ENCODE measurements at places on chromosomes 16 and 17.

DNA sequence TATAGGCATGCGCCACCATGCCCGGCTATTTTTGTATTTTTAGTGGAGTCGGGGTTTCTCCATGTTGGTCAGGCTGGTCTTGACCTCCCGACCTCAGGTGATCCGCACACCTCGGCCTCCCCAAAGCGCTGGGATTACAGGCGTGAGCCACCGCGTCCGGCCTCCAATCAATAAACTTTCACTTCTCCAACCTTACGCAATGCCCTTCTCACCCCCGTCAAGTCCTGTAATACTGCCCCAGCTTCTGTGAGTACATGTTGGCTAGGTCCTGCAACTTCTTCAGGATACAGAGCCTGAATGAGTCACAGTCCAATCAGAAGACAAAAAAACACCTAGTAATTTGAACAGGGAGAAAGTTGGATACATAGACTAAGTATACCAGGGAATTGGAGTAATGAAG lies 47.1 kb upstream of the PHOSPHO1 start:
- no peak for DNase-seq

DNA sequence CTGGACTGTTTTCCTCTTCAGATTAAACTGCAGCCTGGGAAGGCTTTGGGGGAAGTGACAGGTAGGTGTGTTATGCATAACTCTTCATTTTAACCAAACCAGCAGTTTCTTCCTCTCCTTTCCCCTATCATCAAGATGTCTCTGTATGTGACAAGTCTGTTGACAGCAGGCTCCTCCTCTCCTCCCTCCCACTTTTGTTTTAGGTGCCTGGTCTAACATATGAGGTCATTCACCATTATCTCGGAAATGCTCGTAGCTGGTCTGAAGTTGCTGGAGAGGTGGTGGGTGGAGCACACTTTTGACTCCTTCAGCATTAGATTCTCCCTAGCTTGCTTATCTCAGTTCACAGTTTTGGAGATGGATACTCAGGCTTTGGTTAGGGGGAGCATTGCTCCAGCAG lies 571.0 kb upstream of the EEF2KMT start:
- no peak for DNase-seq

DNA sequence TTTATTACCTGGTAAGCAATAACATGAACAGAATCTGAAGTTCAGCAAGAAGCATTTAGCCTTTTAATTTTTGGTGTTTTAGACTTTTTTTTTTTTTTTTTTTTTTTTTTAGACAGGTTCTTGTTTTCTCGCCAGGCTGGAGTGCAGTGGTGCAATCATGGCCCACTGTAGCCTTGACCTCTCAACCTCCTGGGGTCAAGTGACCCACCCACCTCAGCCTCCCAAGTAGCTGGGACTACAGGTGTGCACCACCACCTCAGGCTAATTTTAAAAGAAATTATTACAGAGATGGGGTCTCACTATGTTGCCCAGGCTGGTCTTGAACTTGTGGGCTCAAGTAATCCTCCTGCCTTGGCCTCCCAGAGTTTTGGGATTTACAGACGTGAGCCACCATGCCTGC lies 173.0 kb upstream of the RBL2 start:
- DNase-seq, result no peak

DNA sequence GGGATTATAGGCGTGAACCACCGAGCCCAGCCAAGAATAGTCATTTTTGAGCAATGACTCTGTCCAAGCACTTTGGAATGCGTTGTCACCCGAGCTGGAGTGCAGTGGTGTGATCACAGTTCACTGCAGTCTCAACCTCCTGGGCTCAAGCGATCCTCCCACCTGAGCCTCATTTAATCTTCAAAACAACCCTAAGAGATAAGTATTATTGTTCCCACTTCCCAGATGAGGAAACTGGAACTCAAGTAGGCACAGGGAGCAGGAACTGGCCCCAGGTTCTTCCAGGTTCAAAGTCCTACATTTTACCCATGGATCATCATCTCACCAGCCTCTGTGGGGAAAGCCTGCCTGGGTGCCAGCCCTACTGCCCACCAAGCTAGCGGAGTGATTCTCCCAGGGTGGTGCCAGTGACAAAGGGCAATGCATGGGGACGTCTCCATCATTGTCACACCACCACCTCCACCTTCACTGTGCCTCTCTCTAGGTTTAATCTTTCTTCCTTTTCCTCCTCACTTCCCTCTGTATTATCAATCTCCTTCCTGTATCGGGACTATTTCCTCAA lies 11.3 kb upstream of the RNF157 start:
- DNase-seq, result no peak

GRCh38 chr17:36148559-36149295 lies 27.7 kb downstream of the TBC1D3B start:
- DNase-seq, result peak; percentile 83

DNA sequence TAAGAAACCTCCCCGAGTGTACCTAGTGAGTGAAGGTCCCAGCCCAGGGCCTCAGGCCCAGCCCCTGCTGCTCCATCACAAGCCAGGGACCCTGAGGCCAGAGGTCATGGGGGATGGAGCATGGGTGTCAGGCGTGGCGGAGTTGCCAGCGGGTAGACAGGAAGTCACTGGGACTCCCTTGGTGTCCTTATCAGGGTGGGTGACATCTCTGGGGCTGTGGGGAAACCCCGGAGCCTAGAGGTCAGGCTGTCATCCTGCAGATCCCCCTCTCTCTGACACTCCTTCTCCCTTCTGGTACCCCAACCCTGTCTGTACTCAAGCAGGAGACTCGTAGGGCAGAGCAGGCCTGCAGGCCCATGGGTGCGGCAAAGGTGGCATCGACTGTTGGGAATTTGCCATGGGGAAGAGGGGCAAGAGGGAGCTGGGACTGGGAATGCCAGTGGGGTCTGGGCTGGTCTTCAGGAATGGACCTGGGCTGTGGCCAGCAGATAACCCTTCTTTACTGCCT lies 10.8 kb upstream of the ADGRG1 start:
- DNase-seq, result no peak

DNA sequence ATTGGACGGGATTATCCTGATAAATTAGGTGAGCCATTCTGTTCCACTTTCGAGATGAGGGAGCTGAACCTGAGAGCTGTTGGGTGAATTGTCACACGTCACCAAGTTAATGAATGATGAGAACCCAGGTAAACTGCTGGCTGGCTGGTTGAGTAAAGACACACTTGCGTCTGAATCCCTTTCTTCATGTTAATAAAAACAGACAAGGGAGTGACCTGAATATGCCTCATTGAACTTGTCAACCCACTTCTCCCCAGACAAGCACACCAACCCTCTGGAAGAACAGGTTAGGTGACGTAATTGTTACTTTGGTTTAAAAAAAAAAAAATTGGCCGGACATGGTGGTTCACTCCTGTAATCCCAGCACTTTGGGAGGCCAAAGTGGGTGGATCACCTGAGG lies 400.9 kb upstream of the CDH5 start:
- no peak for DNase-seq

GRCh38 chr17:65184235-65184959 lies 47.2 kb downstream of the RGS9 start:
- no peak for DNase-seq

GRCh38 chr17:38885728-38886642 lies 16.1 kb downstream of the LASP1 start:
- no peak for DNase-seq

DNA sequence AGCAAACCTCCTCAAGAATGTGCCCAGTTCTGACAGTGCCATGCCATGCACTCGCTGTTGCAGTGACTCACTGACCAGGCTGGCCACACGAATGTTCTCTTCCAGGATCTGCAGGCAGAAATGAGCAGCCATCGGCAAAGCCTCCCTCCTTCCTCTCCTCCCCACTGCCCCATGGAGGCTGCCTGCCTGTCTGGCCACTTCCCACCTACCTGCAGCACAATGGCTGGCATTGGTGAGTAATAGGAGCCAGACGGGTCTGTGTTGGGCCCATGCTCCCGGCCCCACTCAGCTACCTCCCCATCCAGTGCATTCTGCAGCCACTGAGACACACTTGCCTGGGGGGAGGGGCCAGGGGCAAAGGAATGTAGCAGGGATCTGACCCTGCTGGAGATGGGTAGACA lies 2.8 kb upstream of the MATCAP1 start:
- no peak for DNase-seq

- DNase-seq, result no peak
These were observed 11.2 kb downstream of the PPL start for GRCh38 chr16:4925791-4926190.

DNA sequence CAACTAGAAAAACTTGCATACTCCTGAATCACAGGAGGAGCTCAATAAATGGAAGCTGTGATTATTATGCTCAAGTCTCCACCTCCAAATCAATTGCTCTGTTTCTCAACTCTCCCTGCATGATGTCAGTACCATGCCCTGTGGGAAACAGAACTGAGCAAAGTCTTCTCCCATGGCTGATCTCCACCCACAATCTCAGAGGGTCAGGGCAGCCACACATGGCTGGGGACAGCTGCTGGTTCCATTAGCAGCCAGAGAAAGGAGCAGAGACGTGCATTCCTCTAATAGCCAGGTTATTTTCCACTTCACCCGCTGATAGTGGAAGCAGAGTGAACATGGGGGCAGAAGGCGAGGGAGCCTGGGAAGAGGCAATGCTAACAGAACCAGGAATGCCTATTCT lies 85.5 kb upstream of the TMEM132E start:
- DNase-seq, result no peak

- no peak for DNase-seq
These were observed 7.2 kb upstream of the DRC7 start for GRCh38 chr16:57687363-57687929.

All from activated CD4-positive, alpha-beta T cell treated with anti-CD3 and anti-CD28 coated beads, Interleukin-2, amount 50 U/mL, for 48 hours (primary cell).